ENCODE measurements at places on chromosomes 3 and 15. TPM values are rescaled to one million over a fixed set of nuclear protein-coding genes. Genes with fewer than 3 reads are reported as not detected.

Gene EFCC1
- 1.3 TPM for total RNA-seq

Gene TRIM71
- total RNA-seq = not detected

Gene GUCA1C
- total RNA-seq = not detected

Gene C3orf49
- not detected for total RNA-seq

Gene KIAA1143
- total RNA-seq = 26.9 TPM

Gene MORC1
- total RNA-seq = not detected

Gene PRR20G
- total RNA-seq = not detected

Gene GOLGA6D
- not detected for total RNA-seq

Gene TPRG1
- total RNA-seq = 14.2 TPM

Gene ROPN1
- total RNA-seq = not detected

Gene TTLL13
- total RNA-seq = not detected

Gene SLC38A3
- total RNA-seq = 0.37 TPM

Gene KCNMB2
- not detected for total RNA-seq

Gene SERINC4
- total RNA-seq = not detected

Gene NR1I2
- total RNA-seq = 0.19 TPM

Gene NPAP1
- total RNA-seq = not detected

Gene ATP2C1
- 47.1 TPM for total RNA-seq

Gene RHCG
- not detected for total RNA-seq

Gene GOLGA8J
- not detected for total RNA-seq

Gene CCR3
- not detected for total RNA-seq

Gene C15orf62
- 0.10 TPM for total RNA-seq

Gene SLCO2A1
- 102 TPM for total RNA-seq

Gene CMTM6
- 32.0 TPM for total RNA-seq

Gene TBC1D5
- total RNA-seq = 45.3 TPM

Gene USP50
- 0.86 TPM for total RNA-seq

Gene AADACL2
- 0.10 TPM for total RNA-seq

Gene SH3BP5
- 67.9 TPM for total RNA-seq

Gene SLC28A2
- not detected for total RNA-seq

Gene IQCH
- 1.2 TPM for total RNA-seq

Gene XCR1
- total RNA-seq = 0.37 TPM

Gene DNAJB8
- total RNA-seq = not detected

Data from posterior vena cava (tissue), 2 donors.